ENCODE measurements at places on chromosomes 7 and 10. TPM values are rescaled to one million over a fixed set of nuclear protein-coding genes. Genes with fewer than 3 reads are reported as not detected.

DNA sequence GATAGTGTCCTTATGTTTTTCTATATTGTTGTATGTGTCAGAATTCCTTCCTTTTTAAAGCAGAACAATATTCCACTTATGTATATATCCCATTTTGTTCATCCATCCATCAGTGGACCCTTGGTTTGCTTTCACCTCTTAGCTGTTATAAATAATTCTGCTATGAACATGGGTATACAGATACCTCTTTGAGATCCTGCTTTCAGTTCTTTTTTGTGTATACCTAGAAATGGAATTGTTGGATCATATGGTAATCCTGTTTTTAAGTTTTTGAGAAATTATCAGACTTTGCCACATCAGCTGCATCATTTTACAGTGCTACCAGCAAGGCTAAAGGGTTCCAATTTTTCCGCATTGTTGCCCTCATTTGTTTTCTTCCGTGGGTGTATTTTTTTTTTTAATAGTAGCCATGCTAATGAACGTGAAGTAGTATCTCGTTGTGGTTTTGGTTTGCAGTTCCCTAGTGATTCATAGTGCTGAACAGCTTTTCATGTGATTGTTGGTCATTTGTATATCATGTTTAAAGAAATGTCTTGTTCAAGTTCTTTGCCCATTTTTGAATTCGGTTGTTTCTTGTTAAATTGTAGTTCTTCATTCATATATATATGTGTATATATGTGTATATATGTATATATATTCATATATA lies 87.8 kb downstream of the LCOR start:
- no peak overlapping the region for H3K4me3 ChIP-seq
- H3K36me3 ChIP-seq = peaks cover 12% of the 10 kb centered on the region
- DNase-seq = no peak
- peaks cover 24% of the 10 kb centered on the region for H3K4me1 ChIP-seq
- peak overlapping the region; percentile 58 for H3K27ac ChIP-seq

Gene HNRNPA2B1
- 197 TPM for total RNA-seq

GRCh38 chr10:17816199-17816598 lies 7.1 kb downstream of the MRC1 start:
- no peaks in the 10 kb centered on the region for H3K4me1 ChIP-seq
- H3K36me3 ChIP-seq = no peaks in the 10 kb centered on the region
- no peak for DNase-seq
- no peak overlapping the region for H3K27ac ChIP-seq
- H3K27me3 ChIP-seq = no peaks in the 10 kb centered on the region

Gene CWF19L1
- 47.2 TPM for total RNA-seq

Gene CAMK2B
- not detected for total RNA-seq

Gene C10orf90
- total RNA-seq = not detected

- H3K27me3 ChIP-seq = no peaks in the 10 kb centered on the region
- H3K4me3 ChIP-seq = no peak overlapping the region
- peaks cover 7% of the 10 kb centered on the region for H3K4me1 ChIP-seq
- no peaks in the 10 kb centered on the region for H3K36me3 ChIP-seq
- no peak overlapping the region for H3K27ac ChIP-seq
- no peak for DNase-seq
These were observed 94.8 kb downstream of the GSAP start for GRCh38 chr7:77321300-77321699.

Gene MSMB
- not detected for total RNA-seq

GRCh38 chr7:55065079-55065478 lies 46.3 kb downstream of the EGFR start:
- 0 out of 2 replicates have a peak, but pooled peaks cover 2% of the 10 kb centered on the region for H3K27me3 ChIP-seq
- no peak for DNase-seq
- peaks cover 41% of the 10 kb centered on the region for H3K4me1 ChIP-seq
- no peak overlapping the region for H3K27ac ChIP-seq
- H3K4me3 ChIP-seq = no peak overlapping the region

GRCh38 chr10:76993213-76993612 lies 644.4 kb downstream of the KCNMA1 start:
- no peaks in the 10 kb centered on the region for H3K4me1 ChIP-seq
- DNase-seq = no peak
- no peak overlapping the region for H3K27ac ChIP-seq
- H3K4me3 ChIP-seq = no peak overlapping the region
- no peaks in the 10 kb centered on the region for H3K36me3 ChIP-seq

DNA sequence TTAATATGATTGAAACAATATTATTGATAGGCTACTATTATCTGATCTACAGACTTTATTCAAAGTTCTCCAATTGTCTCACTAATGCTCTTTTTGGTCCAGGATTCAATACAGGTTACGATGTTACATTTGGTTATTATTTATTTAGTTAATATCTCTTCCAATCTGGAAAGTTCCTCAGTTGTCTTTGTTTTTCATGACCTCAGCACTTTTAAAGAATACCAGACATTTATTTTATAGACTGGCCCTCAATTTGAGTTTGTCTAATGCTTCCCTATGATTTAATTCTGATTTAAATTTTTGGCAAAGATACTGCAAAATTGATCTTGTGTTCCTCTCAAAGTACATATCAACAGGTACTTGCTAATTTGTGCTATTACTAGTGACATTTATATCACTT lies 937.4 kb downstream of the KCNMA1 start:
- no peaks in the 10 kb centered on the region for H3K27me3 ChIP-seq
- no peaks in the 10 kb centered on the region for H3K36me3 ChIP-seq
- no peak overlapping the region for H3K27ac ChIP-seq
- no peak overlapping the region for H3K4me3 ChIP-seq
- H3K4me1 ChIP-seq = no peaks in the 10 kb centered on the region
- no peak for DNase-seq

GRCh38 chr7:93938293-93938692 lies 16.8 kb downstream of the GNG11 start:
- no peaks in the 10 kb centered on the region for H3K36me3 ChIP-seq
- no peak overlapping the region for H3K4me3 ChIP-seq
- no peak overlapping the region for H3K27ac ChIP-seq

Gene TMEM254
- total RNA-seq = 36.9 TPM

DNA sequence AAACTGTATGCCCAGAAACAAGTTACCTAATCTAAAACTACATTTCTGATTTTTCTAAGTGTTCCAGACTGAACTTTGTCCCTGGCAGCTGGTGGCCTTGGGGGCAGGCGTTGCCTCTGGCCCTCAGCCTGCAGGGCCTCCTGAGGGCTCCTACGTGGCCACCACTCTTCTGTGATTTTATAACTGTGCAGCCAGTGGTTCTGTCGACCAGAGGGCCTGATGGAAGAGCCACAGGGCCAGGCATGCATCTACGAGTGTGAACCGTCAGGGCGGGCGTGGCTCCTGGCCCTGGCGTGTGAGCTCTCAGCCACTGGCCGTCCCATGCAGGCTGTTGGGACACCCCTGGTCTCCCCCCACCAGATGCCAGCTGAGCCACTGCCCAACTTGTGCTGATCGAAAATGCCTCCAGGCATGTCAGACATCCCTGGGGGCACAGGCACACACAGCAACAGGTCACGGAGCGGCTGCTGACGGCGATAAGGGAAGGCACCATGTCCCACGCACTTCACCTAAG lies 173.4 kb downstream of the ZMYND11 start:
- H3K36me3 ChIP-seq = no peaks in the 10 kb centered on the region
- no peaks in the 10 kb centered on the region for H3K27me3 ChIP-seq
- H3K4me3 ChIP-seq = no peak overlapping the region
- no peak for DNase-seq

Gene NPFFR1
- total RNA-seq = not detected

Gene ASZ1
- total RNA-seq = not detected

- H3K27ac ChIP-seq = no peak overlapping the region
- peaks cover 44% of the 10 kb centered on the region for H3K4me1 ChIP-seq
- no peak for DNase-seq
- no peak overlapping the region for H3K4me3 ChIP-seq
- H3K36me3 ChIP-seq = peaks cover 41% of the 10 kb centered on the region
- no peaks in the 10 kb centered on the region for H3K27me3 ChIP-seq
These were observed 2.7 kb downstream of the CYCS start for GRCh38 chr7:25122373-25122772.

DNA sequence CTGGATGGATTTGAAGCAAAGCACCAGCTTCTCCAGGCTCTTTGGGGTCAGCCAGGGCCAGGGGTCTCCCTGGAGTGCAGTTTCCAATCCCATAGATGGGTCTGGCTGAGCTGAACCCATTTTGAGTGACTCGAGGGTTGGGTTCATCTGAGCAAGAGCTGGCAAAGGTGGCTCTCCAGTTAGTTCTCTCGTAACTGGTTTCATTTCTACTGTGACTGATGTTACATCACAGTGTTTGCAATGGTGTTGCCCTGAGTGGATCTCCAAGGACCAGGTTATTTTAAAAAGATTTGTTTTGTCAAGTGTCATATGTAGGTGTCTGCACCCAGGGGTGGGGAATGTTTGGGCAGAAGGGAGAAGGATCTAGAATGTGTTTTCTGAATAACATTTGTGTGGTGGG lies 14.2 kb downstream of the LEP start:
- no peaks in the 10 kb centered on the region for H3K36me3 ChIP-seq
- no peaks in the 10 kb centered on the region for H3K4me1 ChIP-seq
- no peak overlapping the region for H3K27ac ChIP-seq
- DNase-seq = no peak

Gene CTNNA3
- total RNA-seq = not detected

Gene SBDS
- 17.5 TPM for total RNA-seq

DNA sequence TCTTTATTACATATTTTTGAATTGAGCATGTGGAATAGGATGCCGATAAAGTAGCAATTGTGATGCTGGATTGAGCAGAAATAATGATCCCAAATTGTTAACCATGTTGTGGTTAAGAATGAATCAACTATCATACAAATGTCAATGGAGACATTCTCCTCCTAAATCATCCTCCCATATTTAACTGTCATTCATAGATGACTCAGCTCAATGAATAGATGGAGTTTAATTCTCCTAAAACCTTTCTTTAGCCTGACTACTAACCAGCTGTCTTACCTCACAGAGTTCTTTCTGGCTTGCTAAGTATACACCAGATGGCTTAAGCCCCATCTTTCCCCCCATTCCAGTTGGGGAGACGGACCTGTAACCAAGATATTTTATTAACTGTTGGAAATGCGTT lies 23.4 kb upstream of the NPS start:
- H3K4me3 ChIP-seq = no peak overlapping the region
- H3K27ac ChIP-seq = no peak overlapping the region
- H3K27me3 ChIP-seq = no peaks in the 10 kb centered on the region
- H3K36me3 ChIP-seq = no peaks in the 10 kb centered on the region

GRCh38 chr7:159240962-159241361 lies 96.3 kb upstream of the VIPR2 start:
- no peaks in the 10 kb centered on the region for H3K4me1 ChIP-seq
- H3K27ac ChIP-seq = no peak overlapping the region
- no peaks in the 10 kb centered on the region for H3K36me3 ChIP-seq
- no peak overlapping the region for H3K4me3 ChIP-seq
- no peak for DNase-seq

DNA sequence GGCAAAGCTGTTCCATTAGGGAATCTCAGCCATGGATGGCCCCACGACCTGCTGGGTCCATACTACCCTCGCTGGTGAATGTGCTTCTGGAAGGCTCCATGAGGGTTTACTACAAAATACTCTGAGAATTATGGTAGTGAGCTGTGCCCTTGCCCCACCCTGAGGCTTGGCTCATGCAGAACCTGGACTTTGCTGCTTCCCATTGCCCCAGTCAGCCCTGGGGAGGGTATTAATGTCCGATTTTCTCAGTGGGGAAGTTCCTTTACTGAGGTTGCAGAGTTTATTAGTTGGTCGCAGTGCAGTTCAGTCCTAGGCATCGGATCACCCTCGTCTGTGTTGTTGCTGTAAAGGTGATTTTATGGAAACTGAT lies 310.1 kb downstream of the WDR37 start:
- DNase-seq = no peak
- H3K36me3 ChIP-seq = no peaks in the 10 kb centered on the region
- H3K27ac ChIP-seq = no peak overlapping the region
- no peaks in the 10 kb centered on the region for H3K4me1 ChIP-seq
- no peak overlapping the region for H3K4me3 ChIP-seq
- no peaks in the 10 kb centered on the region for H3K27me3 ChIP-seq

Gene NEURL1
- 0.04 TPM for total RNA-seq

Measured in Karpas-422 (cell line).